Nephron progenitor cell (in vitro differentiated cells): ENCODE measurements at places on chromosomes 12 and 14.

- DNase-seq: no peak
These were observed 23.8 kb downstream of the GLIPR1L2 start for GRCh38 chr12:75414671-75415070.

DNA sequence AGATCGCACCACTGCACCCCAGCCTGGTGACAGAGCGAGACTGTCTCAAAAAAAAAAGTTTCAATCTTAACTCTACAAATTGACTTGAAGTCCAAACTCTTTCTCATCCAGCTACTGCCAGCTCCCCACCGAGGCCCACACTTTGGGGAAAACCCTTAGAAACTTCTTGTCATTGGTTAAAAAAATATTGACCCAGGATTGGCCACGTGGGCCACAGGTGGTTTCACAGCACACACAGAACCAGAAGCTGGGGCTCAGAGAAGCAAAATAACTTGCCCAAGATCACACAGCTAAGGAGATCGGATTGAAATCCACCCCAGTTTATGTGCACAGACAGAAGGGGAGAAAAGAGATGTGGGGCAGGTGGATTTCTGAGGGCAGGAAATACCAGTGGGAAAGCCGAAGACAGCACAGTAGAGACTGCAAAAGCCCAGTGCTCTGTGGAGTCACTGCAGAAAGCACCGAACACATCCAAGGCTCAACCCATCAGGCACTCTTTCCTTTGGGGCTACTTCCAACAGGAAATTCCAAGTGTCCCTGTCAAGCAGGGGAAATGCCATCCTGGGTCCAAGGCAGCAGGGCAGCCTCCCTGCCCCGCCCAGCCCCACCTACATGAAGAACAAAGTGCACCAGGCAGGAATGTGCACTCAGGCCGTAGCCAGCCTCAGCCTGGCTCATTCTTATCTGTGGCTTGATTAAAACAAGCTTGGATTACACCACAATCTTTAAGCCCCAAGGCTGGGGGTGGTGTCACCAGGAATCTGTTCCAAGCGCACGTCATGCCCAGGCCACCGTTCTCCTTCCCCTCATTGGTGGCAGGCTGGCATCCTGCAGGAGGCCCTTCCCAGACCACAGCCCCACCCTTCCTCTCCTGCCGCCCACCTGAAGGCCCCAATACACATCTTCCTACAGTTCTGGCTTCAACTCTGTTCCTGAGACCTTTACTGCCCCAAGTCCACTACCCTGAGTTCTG lies 72.5 kb downstream of the ITPK1 start:
- DNase-seq: no peak

GRCh38 chr12:100967189-100967588 lies 172.6 kb downstream of the ANO4 start:
- DNase-seq: no peak

DNA sequence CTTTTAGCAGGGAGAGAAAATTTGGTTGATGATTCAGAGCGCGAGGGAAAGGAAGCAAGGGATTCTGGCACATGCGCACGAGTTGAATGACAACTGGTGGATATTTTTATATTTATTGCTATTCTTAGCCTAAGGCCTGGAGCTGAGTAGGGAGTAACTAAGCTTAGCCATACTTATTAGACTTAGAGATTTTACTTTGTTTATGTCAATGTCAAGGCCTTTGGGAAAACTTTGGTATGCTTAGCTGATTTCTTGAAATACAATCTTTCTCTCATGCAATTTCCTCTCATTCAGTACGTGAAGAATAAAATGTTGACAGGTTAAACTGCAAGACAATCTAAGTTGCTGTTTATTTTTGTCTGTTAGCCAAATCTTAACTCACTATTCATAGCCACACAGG lies 101.1 kb downstream of the CRADD start:
- no peak for DNase-seq

- no peak for DNase-seq
These were observed 11.4 kb upstream of the ARF6 start for GRCh38 chr14:49881350-49882001.

DNA sequence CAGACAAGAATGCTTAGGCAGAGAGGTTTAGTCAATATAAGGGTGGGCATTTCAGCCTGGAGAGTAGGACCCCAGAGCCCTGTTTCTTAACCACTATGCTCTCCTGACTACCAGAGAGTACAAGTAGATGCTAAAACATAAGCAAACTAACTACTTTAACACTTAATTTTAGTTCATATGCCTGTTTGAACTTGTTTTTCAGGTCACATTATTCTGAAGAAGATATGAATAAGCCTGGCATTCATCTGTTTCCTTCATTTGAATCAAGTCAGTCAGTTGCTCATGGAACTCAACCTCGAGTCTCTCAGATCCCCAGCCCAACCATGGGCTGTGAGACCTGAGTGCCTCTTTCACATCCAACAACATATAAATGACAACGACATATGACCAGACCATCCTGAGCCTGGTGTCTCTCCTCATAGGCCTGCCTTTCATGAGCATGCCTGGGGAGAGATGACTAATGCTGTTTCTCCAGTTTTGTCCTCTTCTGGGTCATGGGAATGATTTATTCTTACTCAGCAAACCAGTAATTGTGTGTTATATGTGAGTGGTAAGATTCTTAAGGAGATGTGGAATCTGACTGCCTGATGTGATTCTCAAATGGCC lies 251.1 kb upstream of the BTG1 start:
- DNase-seq: no peak

GRCh38 chr14:105737504-105738246 lies 211.3 kb downstream of the TMEM121 start:
- no peak for DNase-seq

DNA sequence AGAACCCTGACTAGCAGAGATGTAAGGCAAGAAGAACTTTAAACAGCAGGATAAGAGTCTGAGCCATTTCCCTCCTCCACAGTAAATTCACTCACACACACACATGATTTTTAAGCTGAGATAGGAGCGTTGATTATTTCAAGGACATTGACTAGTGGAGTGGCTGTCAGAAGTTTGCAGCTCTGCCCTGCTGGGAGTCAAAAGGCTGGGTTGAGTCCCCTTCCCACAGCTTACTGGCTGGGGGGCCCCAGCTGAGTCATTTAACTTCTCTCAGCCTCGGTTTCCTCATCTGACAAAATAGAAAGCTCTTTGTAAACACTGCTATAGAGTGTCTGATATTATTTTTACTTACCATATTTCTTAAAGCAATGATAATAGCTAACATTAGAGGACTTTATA lies 28.3 kb downstream of the VCPKMT start:
- DNase-seq: no peak

DNA sequence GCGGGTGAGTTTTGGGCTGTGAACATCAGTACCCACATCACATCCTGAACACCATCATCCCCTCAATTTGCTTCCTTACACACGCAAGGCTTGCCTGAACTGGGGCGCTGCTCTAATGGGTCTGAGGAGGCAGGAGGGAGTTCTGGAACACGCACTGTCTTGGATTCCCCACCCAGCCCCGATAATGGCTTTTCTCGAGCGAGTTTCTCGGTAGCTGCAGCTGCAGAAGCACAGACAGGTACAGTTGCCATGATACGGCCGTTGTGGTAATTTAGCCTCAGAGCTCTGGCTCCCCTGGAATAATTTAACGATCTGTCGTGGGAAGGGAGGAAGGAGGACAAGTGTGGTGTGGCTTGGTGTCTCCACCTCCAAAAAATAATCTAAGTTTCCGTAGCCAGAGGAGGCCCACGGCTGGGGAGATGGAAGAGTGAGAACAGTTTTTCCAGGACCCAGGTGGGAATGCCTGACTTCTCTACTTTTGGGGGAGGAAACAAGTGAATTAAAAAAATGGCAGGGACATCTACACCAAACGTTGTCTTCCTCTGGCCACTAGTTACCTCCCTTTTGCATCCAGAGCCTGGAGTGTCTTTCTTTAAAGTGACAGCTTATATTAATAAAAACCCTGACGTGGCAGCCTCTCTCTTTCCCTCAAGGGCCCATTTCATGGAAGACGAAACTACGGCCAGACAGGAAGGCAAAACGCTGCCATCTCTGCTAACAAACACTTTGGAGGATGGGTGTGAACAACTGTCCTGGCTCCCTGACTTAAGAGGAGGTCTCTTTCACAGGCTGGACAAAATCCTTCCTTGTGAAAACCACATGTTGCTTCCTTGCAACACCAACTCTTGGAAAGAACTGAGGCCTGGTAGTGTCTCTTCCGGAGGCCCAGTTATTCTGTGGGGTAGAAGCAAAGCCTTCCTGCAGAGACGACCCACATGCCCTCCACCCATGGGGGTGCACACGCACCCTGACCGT lies 84.8 kb downstream of the RBM19 start:
- no peak for DNase-seq

DNA sequence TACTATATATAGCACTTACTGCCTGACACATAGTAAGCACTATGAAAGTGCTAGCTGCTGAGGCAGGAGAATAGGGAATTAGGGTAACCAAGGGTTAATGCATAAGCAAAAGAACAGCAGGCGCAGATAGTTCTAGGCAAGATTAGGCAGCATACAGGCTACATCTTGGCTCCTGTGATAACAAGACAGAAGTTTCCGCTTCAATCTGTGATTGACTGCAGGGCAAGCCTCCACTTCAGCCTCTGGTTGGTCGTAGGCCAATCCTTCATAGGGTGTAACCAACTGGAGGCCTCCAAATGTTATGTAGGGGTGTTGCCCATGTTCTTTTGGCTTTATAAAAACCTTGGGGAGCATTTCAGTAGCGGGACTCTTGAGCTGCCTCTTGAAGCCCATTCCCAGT lies 46.9 kb downstream of the KLHL28 start:
- DNase-seq: no peak

DNA sequence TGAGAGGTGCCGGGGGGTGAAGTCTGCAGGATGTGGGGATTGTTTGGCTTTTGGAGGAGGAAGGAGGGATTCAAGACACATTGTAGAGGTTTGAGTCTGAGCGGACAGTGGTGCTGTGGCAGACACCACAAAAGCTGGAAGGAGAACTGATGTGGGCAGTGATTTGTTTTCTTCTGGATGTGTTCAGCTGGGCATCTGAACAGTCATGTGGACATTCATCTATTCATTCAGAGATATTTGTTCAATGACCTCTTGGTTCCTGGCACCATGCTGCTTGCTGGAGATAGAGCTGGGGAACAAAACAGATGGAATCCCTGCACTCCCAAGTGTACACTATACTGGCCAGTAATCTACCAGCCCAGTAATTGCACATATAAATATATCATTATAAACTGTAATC lies 64.0 kb downstream of the PTPN11 start:
- DNase-seq: no peak

DNA sequence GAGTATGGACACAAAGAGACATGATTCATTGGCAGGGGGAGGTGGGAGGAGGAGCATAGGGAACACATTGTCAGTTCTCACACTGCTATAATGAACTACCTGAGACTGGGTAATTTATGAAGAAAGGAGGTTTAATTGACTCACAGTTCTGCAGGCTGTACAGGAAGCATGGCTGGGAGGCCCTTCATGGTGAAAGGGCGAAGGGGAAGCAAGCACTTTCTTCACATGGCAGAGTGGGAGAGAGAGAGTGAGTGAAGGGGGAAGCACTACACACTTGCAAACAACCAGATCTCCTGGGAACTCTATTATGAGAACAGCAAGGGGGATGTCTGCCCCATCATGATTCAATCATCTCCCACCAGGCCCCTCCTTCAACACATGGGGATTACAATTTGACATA lies 391.8 kb downstream of the BMP4 start:
- no peak for DNase-seq

- DNase-seq: no peak
These were observed 181.1 kb upstream of the STXBP6 start for GRCh38 chr14:25231004-25231403.
